ENCODE measurements at places on chromosomes 1 and 21. TPM values are rescaled to one million over a fixed set of nuclear protein-coding genes. Genes with fewer than 3 reads are reported as not detected.

SLC5A3 gene
- 2.7 TPM for polyA plus RNA-seq

ADORA3 gene
- not detected for polyA plus RNA-seq

HHIPL2 gene
- 0.03 TPM for polyA plus RNA-seq

LMNA gene
- polyA plus RNA-seq = 759 TPM

CCDC185 gene
- polyA plus RNA-seq = not detected

FOXD2 gene
- 0.16 TPM for polyA plus RNA-seq

HSPA13 gene
- polyA plus RNA-seq = 10.8 TPM

RGS16 gene
- 0.80 TPM for polyA plus RNA-seq

FBXO42 gene
- 15.8 TPM for polyA plus RNA-seq

IVNS1ABP gene
- polyA plus RNA-seq = 64.0 TPM

- no peak for DNase-seq
Observed at GRCh38 chr1:211833174-211833820, 2.7 kb upstream of the LPGAT1 start.

DNA sequence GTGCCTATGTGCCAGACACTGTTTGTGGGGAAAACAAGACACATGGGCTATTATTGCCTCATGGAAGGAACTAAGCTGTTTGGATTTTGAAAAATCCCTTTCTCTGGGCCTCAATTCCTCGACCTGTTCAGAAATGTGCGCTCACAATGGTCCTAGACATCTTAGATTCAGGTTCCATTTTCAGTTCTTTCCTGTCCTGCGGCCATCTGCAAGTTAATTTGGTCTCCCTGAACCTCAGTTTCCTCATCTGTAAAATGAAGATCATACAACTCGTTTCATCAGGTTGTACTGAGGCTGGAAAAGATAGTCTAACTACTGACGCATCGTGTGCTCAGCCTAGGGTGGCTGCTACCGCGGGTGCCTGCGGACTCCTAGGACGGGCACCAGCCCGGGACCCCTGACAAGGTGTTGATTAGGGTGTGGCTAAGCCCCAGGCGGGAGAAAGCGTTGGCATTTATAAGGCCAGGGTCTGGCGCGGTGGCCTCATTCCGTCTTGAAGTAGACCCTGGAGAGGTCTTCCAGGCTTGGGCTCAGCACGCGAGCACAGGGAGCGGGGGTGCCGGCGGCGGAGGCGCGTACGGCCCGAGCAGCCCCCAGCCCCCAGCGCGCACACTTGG is 493 bp upstream of the ELOA start:
- DNase-seq = peak; percentile 17

GRCh38 chr1:1106510-1107221 is 9.2 kb downstream of the C1orf159 start:
- DNase-seq = no peak

DNA sequence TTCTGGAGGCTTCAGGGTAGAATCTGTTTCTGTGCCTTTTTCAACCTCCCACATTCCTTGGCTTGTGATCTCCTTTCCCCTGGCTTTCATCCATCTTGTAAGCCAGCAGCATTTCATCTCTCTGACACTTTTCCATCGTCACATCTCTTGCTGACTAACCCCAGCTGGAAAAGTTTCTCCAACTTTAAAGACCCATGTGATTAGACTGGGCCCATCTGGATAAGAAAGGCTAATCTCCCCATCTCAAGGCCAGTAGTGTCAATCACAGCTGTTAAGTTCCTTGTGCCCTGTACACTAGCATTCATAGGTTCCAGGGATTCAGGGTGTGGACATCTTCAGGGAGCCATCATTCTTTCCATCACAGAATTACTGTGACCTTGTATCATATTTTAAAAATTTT is 452.1 kb downstream of the TTLL7 start:
- DNase-seq = no peak

DNA sequence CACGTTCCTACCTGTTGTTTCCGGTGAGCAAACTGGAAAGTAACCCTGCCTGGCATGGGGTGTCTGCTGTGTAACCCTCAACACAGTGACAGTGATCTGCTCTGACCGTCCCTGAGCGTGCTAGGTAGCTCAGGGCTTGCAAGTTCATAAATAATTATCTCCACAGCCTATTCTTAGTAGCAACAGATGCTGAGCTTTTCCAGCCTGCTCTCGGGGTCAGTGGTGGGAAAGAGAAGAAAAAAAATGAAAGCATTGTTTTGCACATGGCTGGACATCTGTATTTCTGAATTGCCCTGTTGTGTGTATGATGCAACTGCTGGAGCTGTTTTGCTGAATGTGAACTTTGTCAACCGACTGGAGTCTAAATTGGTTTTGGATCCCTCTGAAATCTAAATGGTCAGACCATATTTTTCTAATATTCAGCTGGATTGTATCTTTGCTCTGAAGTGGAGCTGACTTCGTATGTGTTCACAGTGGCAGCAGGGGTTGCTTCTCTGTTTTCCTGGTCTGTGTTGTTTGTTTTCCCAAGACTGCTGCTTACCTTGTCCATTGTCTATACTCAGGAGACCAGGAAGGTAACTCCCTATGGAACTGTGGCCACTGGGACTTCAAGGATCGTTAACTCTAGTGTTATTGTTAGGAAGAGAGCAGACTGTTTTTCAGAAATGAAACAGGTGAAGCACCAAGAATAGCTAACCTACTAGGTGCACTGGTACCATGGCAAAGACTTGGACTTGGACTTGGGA is 27.0 kb downstream of the TGFB2 start:
- DNase-seq = no peak

DNA sequence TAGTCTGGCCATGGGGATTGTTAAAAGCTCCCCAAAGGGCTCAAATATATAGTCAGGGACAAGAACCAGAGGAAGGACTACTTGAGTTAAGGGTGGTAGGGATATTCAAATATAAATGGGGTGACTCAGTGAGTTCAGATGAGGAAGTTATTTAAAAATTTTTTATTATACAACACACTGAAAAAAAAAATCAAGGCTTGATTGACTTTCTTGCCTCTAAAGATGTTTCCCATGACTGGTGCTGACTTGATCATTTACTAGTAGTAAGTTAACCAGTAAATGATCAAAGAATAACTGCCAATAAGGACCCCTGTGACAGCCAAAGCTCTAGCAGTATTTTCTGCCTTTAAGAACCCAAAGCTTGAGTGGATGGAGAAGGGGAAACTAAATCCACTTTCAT is 357.6 kb upstream of the NR5A2 start:
- DNase-seq = no peak

- DNase-seq = no peak
Observed at GRCh38 chr1:26782521-26783212, 5.1 kb upstream of the PIGV start.

- no peak for DNase-seq
Observed at GRCh38 chr1:69569576-69570328, 2.0 kb downstream of the LRRC7 start.

DNA sequence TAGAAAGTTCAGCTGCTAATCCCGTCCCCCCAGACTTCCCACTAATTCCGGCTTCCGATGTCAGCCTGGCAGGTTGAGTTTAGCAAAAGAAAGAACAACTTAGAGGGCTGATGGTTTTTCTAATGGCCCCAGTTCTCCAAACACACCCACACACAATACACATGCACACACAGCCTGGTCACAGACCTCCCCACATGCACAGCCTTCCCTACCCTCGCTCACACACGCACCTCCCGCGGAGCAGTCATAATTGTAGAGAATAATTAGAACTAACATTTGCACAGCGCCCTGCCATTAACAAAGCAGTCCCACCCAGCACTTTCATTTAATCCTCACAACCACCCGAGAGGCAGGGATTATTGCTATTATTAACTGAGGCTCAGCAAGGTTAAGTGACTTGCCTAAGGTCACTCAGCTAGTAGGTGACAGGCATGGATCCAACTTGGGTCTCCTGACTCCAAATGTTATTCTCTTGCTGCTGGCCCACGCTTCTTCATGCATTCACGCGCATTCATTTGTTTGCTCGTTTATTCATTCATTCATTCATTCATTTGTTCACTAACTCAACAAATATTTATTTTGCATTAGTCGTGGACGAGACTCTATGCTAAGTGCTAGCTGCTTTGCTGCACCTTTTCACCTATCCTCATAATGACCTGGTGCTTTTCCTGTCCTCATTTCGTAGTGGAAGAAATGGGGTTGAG is 274.9 kb downstream of the FOXD2 start:
- no peak for DNase-seq

GRCh38 chr1:27727126-27727525 is 1.4 kb downstream of the FAM76A start:
- DNase-seq = no peak

- no peak for DNase-seq
Observed at GRCh38 chr1:106534612-106535011, 521.9 kb upstream of the PRMT6 start.

DNA sequence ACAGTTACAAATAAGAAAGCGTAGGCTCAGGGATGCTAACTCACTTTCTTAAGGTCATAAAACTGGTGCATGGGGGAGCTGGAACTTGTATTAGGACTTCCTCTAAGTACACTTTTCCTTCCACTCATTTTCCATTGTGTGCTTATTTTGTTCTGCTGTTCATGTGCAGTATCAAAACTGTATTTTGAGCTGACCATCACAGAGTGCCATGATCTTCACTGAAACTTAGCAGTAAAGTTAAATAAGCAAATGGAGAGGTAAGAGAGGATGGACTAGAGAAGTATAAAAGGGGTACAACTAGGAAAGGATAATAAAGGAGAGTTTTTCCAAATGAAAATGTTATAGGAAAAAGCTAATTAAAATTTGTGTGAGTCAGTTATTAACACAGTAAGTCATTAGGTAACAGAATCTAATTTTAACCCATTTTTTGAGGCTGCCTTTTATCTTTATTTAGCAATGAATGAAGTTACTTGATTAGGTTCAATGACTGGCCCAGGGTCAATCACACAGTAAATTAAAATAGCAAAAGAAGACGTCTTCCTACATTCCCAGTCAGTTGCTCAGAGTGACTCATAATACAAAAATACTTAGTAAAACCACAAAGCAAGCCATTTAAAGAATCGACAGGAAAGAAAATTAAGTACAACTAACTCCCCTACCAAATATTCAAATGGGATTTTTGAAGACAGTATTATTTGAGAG is 165.8 kb upstream of the C1orf105 start:
- DNase-seq = peak; percentile 85

GRCh38 chr21:30984889-30985288 is 53.4 kb downstream of the KRTAP19-8 start:
- no peak for DNase-seq

- peak; percentile 94 for DNase-seq
Observed at GRCh38 chr1:36161641-36162531, 5.9 kb downstream of the MAP7D1 start.

- DNase-seq = no peak
Observed at GRCh38 chr1:217139513-217139912, 416.3 kb upstream of the ESRRG start.

DNA sequence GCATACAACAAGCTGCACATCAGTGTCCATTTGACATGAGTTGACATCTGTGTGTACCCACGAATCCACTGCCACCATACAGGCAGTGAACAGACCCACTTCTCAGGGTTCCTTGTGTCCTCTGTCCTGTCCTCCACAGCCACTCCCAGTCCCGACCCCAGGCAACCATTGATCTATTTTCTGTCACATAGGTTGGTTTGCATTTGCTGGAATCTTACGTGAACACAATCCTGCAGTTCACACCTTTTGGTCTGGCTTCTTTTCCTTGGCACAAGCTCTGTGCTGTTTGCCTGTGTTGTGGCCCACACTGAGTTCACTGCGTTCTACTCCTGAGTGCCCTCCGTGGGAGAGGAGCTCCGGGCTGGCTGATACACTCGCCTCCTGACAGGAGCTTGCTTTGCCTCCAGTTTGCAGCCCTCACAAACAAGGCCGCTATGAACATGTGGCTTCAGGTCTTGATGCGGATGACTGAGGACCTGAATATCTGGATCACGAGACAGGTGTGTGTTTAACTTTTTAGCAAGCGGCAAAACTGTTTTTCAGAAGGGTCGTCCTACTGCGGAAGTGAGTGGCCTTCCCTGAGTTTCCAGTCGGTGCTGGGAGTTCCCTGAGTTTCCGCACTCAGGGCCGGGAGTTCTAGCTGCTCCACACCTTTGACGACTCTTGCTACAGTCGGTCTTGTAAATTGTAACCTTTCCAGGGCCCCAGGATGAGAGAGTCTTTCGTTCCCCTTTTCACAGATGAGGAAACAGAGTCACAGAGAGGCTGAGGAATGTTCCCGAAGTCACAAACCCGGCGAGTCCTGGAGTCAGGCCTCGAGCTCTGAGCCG is 13.0 kb upstream of the COL18A1 start:
- no peak for DNase-seq

GRCh38 chr1:51433269-51433971 is 85.6 kb downstream of the EPS15 start:
- peak; percentile 7 for DNase-seq

Measured in mammary epithelial cell (primary cell).